ENCODE measurements at places on chromosomes 6 and 20.

- DNase-seq: no peak
Measured at GRCh38 chr20:34012330-34012729, 18.6 kb downstream of the RALY start.

DNA sequence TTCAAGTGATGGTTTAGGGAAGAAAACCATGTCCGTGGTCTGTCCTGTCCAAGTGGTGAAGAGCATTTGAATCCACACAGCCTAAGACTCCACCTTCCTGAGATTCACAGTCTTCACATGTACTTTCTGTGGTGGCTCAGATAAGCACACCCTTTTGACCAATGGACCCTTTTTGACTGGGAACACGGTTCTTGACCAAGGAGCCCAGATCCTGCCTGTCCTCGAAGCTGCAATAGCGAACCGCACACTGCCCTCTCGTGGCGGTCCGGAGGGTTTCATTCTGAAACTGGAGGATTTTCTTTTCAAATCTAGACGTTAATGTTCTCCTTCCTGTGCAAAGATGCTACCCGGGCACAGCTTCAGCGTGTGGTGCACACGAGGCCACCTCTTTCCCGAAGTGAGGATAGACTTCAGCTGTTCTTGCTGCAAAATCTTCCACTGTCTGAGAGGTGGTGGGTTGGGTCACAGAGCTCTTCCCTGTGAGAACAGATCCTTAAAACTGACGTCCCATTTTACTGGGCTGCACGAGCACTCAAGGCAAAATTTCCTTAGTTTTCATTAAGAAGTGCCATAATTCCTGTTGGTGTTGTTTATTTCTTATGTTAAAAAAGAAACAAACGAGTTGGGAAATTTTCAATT lies 90.5 kb downstream of the SYNJ2 start:
- peak; percentile 57 for DNase-seq

DNA sequence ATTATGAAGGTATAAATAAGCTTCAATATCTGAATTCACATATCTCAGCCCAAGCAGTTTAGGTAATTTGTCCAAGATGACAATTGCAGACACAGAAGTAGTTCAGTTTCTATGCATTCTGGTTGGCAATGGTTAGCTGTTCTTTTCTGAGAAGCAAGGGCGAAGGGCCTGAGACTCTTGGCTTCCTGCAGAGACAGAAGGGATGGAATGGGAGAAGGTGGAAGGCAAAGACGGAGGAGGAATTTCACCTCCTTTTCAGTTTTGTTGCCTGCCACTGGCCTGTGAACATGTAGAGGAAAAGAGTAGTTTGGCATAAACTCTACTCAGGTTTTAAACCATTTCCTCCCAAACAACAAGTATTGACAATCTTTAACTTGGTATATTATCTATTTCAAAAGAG lies 180.7 kb upstream of the HS3ST5 start:
- no peak for DNase-seq

- DNase-seq: no peak
Measured at GRCh38 chr6:3893917-3894316, 44.7 kb downstream of the FAM50B start.

GRCh38 chr6:30122515-30122914 lies 9.6 kb upstream of the TRIM31 start:
- no peak for DNase-seq

DNA sequence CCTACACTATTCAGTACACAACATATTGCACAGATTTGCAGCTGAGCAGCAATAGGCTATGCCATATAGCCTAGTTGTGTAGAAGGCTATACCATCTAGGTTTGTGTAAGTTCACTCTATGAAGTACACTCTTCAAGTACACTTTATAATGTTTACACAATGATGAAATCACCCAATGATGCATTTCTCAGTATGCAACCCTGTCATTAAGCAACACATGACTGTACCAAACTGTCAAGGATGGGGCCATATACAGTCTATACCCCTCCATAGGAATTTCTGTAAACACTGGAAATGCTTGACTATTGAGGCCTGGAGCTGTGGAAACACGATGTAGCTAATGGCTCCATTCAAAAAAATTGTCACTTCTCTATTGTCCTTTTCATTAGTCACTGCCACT lies 535.4 kb downstream of the EPM2A start:
- DNase-seq: no peak

- DNase-seq: no peak
Measured at GRCh38 chr6:106101466-106101865, 15.3 kb downstream of the PRDM1 start.
